ENCODE measurements at places on chromosomes 3 and 15.

- DNase-seq: no peak
Measured at GRCh38 chr3:101868534-101869464, 19.5 kb downstream of the NFKBIZ start.

- DNase-seq: no peak
Measured at GRCh38 chr3:167450195-167450594, 23.6 kb downstream of the SERPINI2 start.

- no peak for DNase-seq
Measured at GRCh38 chr3:16372362-16373292, 107.6 kb downstream of the OXNAD1 start.

DNA sequence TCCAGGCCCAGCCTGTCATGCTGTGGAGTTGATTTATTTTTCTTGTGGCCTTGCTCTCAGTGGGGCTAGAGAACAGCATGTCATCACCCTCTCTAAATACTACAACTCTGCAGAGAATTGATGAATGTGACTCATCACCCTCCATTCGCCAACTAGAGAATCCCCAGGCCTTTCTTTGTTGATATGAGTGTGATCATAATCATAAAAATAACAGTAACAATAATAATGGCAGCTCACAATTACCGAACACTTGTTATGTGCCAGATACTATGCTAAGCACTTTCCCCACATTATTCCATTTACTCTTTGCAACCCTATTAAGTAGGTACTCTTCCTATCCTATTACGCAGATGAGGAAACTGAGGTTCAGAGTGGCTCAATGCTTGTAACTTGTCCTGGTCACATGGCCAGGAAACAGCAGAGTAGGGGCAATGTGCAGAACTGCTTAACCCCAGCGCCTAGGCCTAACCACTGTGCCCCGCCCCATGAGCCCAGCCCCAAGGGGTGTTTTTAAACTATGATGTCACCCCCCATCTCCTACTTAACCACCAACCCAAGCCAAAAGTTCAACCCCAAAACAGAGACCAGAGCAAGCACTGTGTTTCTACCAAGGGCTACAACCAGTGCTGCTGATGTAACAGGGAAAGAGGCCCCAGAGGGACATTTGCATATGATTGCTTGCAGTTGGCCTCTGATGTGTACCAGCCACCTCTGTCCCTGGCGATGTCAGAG, 104.5 kb downstream of the ADCY5 start:
- DNase-seq: peak; percentile 68

- DNase-seq: no peak
Measured at GRCh38 chr3:46948830-46949671, 27.5 kb downstream of the CCDC12 start.

DNA sequence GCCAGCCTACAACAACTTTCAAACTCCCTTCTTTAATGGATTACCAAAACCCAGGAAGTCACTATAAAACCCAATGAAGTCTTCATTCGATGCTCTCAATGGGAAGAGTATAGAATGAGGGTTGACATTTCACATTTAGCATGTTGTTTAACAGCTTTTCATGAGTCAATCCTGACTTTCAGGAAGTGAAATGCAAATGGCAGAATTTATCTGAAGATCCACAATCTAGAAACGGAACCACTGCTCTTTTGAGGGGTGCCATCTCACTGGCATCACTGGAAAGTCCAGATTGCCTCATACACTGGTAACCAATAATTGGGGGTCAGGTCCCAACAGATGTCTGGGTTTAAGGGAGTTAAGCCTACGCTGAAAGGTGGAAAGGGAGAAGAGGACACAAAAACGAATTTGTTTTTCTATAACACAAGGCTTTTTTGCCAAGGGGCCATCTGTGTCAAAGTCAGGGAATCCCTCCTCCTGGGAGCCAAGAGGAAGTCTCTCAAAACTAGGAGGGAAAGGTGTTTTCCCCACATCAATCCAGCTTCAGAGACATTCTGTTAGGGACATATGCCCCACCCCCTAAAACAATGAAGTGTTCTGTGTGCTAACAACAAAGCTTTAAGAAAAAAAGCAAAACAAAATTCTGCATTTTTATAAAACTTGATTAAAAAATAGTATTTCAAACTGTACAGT, 12.0 kb upstream of the ATP1B3 start:
- DNase-seq: no peak

GRCh38 chr15:39298271-39298962, 282.5 kb upstream of the THBS1 start:
- DNase-seq: no peak

Data from stromal cell of bone marrow (primary cell).